ENCODE measurements at places on chromosomes 16 and 17. TPM values are rescaled to one million over a fixed set of nuclear protein-coding genes. Genes with fewer than 3 reads are reported as not detected.

Gene CHST4
- not detected for total RNA-seq

DNA sequence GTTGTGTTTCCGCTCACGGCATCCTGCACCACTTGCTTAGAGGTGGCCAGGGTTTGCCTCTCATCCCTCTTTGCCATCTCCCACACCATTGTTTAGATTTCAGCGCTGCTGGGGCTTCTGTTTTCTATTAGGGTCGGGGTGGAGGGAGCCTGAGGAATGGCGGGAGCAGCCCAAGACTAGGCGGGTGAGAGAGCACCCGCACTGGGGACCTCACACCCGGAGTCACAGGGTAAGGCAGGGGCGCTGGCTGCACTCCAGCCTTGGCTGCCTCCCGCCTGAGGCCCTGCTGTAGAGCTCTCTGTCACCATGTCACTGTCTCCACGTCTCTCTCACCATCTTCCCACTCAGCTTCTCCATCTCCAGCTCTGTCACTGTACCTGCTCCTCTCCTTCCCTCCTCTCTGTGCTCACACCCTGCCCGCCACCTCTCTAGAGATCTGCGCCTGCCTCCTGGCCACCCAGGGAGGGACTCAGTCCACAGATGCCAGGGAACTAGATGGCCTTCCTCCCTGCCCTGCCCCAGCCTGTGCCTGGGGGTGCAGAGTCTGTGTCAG is 32.8 kb upstream of the ABCC3 start:
- H3K27ac ChIP-seq = no peak overlapping the region
- no peak for DNase-seq
- H3K27me3 ChIP-seq = no peaks in the 10 kb centered on the region
- H3K4me1 ChIP-seq = peaks cover 23% of the 10 kb centered on the region
- no peaks in the 10 kb centered on the region for H3K36me3 ChIP-seq
- no peak overlapping the region for H3K4me3 ChIP-seq

Gene SLC13A5
- 1.7 TPM for total RNA-seq

- H3K27ac ChIP-seq = no peak overlapping the region
- no peak for DNase-seq
- no peaks in the 10 kb centered on the region for H3K36me3 ChIP-seq
- no peak overlapping the region for H3K4me3 ChIP-seq
- no peaks in the 10 kb centered on the region for H3K4me1 ChIP-seq
Measured at GRCh38 chr17:66207936-66208335, 16.0 kb upstream of the CEP112 start.

- H3K27ac ChIP-seq = no peak overlapping the region
- H3K4me3 ChIP-seq = no peak overlapping the region
- DNase-seq = no peak
- H3K36me3 ChIP-seq = peaks cover 35% of the 10 kb centered on the region
- H3K4me1 ChIP-seq = no peaks in the 10 kb centered on the region
Measured at GRCh38 chr17:80884811-80885210, 106.8 kb upstream of the CHMP6 start.

DNA sequence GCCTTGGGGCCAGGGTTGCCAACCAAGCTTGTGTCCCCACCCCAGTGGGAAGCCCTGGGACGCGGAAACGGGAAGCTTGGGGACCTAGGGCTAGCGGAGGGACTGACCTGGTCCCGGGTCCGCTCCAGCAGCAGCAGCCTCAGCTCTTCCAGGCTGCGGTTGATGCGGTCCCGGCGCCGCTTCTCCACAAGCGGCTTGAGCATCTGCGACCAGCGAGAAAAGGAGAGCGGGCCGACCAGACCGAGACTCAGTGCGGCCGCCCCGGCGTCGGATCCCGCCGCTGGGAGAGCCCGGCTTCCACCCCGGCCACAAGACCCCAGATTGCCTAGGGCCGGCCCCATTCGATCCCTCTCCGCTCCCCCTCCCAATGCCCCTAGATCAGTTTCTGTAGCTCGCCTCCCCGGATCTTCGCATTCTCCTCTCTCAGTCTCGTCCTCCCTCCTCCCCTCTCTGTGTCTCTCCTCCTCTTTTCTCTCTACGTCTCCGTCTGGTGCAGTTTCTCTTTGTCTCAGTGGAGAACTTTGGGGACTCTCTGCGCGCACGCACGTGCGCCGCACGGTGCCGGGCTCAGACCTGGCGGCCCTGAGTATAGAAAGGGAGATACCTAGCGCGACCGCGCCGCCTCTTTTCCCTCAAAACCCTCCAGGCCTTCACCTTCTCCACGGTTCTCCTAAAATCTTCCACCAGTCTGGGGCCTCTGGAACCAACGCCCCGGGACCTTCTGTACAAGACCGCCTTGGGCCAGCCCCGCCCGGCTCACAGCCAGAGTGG is 797 bp downstream of the HES7 start:
- H3K27ac ChIP-seq = peak overlapping the region; percentile 98
- DNase-seq = no peak
- H3K4me1 ChIP-seq = peaks cover 70% of the 10 kb centered on the region

DNA sequence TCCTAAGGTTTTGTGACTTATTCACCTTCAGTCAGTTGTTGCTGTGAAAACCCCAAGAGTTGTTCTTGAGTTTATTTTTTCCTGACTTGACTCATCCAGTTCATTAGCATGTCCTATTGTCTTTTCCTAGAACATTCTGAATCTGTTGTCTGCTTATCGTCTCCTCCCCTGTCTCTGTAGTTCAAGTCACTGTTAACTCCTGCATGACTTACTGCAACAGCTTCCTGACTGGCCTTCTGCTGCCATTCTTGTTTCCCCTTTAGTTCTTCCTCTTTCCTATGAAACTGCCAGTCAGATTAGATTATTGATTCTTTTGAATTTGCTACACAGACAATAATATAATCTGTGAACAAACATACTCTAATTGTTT is 161.5 kb downstream of the FTO start:
- no peak overlapping the region for H3K27ac ChIP-seq
- no peaks in the 10 kb centered on the region for H3K27me3 ChIP-seq
- no peak overlapping the region for H3K4me3 ChIP-seq
- no peaks in the 10 kb centered on the region for H3K36me3 ChIP-seq

Gene TBC1D3B
- 3.4 TPM for total RNA-seq

DNA sequence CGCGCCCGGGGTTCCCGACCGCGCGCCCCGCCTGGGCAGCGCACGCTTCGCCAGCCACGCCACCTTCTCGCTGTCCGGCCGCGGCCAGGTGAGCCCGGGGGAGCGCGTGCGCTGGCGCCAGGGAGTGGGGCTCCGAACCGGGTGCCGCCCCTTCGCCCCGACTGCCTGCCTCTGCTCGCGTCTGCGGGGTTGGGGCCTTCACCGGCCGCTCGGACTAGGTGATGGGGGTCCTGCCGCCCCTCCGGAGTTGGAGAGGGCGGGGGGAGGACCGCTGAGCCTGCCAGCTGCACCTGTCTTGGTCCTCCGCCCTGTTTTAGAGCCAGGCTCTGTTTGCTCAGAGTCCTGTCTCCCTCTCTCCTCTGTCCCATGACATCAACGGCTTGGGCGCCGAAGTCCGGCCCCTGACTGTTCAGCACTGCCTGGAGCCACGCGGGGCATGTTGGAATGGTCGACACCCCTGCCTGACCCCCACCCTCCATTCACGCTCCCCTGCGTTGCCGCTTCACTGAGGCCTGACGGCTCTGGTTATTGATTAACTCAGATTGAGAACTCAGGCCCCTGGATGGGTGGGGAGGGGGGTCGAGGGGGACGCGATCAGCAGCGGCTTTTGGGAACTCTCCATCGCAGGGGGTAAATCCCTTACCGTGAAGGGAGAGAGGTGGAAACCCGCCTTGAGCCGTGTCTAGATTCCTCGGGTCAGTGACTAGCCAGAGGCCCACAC is 748 bp downstream of the SMTNL2 start:
- no peaks in the 10 kb centered on the region for H3K36me3 ChIP-seq
- peak overlapping the region; percentile 69 for H3K4me3 ChIP-seq
- H3K4me1 ChIP-seq = peaks cover 21% of the 10 kb centered on the region
- no peak for DNase-seq

DNA sequence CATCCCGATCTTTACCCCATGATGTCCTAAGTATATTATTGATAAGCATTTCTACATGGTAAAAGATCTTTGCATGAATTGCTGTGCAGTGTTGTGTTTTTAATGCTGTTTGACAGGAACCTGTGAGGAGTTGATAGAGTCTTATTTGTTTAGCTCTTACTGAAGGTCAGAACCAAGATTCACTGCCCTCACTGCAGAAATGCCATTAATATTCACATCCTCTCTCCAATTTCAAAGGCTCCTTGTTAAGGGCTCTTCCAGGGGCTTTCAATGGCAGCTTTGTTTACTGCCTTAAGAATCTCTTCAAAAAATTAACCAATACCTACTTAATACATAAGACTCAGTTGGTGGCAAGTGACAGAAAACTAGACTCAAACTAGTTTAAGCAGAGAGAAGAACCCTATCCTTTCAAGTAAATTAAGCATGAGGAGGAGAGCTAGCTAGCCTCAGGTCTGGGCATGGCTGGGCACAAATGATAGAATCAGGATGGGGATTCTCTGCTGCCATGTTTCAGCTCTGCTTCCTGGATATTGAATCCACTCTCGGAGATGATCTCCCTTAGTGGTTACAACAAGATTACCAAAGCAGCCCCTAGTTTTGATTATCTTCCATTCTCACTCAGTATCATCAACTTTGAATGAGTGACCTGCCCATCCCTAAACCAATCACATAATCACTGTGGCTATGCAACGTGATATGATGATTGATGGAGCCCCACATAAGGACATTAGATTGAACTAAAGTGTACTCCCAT is 311.8 kb downstream of the CDH11 start:
- no peaks in the 10 kb centered on the region for H3K4me1 ChIP-seq
- no peak overlapping the region for H3K4me3 ChIP-seq
- H3K36me3 ChIP-seq = no peaks in the 10 kb centered on the region
- no peak overlapping the region for H3K27ac ChIP-seq
- no peaks in the 10 kb centered on the region for H3K27me3 ChIP-seq

- H3K27ac ChIP-seq = no peak overlapping the region
- no peaks in the 10 kb centered on the region for H3K4me1 ChIP-seq
- no peak for DNase-seq
- no peaks in the 10 kb centered on the region for H3K27me3 ChIP-seq
Measured at GRCh38 chr16:22402191-22402590, 27.8 kb upstream of the CDR2 start.

Gene IGFALS
- not detected for total RNA-seq

- DNase-seq = no peak
- H3K4me3 ChIP-seq = no peak overlapping the region
- H3K27me3 ChIP-seq = no peaks in the 10 kb centered on the region
- no peak overlapping the region for H3K27ac ChIP-seq
Measured at GRCh38 chr16:86848821-86849220, 270.5 kb downstream of the FOXL1 start.

GRCh38 chr16:72404299-72404698 is 232.3 kb upstream of the PMFBP1 start:
- DNase-seq = no peak
- no peaks in the 10 kb centered on the region for H3K27me3 ChIP-seq
- no peak overlapping the region for H3K4me3 ChIP-seq
- no peak overlapping the region for H3K27ac ChIP-seq
- no peaks in the 10 kb centered on the region for H3K36me3 ChIP-seq
- H3K4me1 ChIP-seq = no peaks in the 10 kb centered on the region

DNA sequence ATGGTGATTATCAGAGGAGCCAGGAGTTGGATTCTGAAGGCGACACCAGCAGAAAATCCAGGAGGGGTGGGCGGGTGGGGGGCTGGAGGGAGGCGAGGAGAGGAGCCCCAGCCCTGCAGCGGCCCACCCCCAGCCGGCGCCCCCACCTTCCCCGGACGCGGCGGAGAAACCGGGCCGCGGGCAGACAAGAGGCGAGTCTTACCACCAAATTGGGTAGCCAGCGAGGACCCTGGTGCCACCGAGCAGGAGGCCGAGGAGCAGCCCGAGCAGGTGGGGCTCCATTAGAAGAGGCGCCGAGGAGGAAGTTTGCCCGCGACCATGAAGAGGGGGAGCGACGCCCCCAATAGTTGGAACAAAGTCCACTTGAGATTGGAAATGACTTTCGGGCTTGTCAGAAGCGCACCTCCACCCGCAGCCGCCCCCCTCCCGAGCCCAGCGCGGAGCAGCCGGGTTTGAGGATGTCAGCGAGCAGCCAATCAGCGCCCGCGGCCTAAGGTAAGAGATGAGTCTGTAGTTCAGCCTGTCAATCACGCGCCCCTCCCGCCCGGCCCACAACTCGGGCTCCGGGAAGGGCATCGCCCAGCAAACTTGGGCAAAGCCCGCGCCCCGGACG is at the start of gene WNT3:
TSS of gene WNT3 (minus strand) at position 377 of the 613 bp plus-strand sequence. CDS start at position 282, 95 bp downstream.
- no peak within 1 kb of the TSS for H3K27ac ChIP-seq
- DNase-seq = no peak
- no peaks in the 10 kb centered on the region for H3K36me3 ChIP-seq
- peak within 1 kb of the TSS; percentile 26 for H3K4me3 ChIP-seq

DNA sequence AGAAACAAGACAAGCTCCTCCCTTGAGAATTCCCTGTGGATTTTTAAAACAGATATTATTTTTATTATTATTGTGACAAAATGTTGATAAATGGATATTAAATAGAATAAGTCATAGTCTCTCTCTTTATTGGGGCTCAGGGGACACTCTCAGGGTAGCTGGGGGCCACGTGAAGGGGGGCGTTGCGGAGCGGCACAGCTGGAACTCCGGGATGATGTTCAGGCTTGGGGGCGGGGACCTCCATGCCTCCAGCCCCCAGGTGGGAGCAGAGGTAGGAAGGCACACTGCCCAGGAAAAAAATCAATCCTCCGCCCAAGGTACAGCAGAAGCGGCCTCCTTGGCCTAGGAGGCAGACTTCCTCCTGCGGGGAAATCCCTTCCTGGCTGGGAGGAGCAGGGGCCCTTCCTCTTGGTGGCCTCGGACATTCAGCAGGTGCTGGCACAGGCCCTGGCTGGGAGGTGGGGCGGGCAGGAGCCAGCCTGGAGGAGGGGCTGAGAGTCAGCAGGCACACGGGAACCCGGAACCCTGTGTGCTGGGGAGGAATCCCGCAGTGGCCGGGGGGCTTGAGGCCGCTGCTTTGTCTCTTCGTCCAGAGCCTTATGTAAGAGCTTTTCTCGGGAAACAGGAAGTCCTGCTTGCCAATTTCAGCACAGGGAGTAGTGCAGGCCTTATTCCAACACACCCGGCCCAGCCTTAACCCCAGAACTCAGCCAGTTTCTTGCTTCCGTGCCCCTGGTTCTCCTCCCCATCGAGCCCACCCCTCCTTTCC is 591 bp upstream of the TNFSF13 start:
- H3K36me3 ChIP-seq = no peaks in the 10 kb centered on the region
- DNase-seq = no peak
- peaks cover 53% of the 10 kb centered on the region for H3K4me1 ChIP-seq
- peak overlapping the region; percentile 88 for H3K27ac ChIP-seq
- peak overlapping the region; percentile 26 for H3K4me3 ChIP-seq
- H3K27me3 ChIP-seq = no peaks in the 10 kb centered on the region

GRCh38 chr16:920051-920681 is 50.6 kb downstream of the LMF1 start:
- H3K4me3 ChIP-seq = no peak overlapping the region
- peaks cover 5% of the 10 kb centered on the region for H3K36me3 ChIP-seq
- H3K27ac ChIP-seq = peak overlapping the region; percentile 53
- H3K27me3 ChIP-seq = no peaks in the 10 kb centered on the region

Gene DPEP3
- not detected for total RNA-seq
